ENCODE measurements at places on chromosomes 16 and 17.

GRCh38 chr17:49570540-49571242 lies 5.0 kb upstream of the NXPH3 start:
- DNase-seq, result no peak

- no peak for DNase-seq
Observed at GRCh38 chr16:56294579-56294978, 103.3 kb downstream of the GNAO1 start.

GRCh38 chr17:17533901-17534441 lies 37.8 kb upstream of the RASD1 start:
- no peak for DNase-seq

DNA sequence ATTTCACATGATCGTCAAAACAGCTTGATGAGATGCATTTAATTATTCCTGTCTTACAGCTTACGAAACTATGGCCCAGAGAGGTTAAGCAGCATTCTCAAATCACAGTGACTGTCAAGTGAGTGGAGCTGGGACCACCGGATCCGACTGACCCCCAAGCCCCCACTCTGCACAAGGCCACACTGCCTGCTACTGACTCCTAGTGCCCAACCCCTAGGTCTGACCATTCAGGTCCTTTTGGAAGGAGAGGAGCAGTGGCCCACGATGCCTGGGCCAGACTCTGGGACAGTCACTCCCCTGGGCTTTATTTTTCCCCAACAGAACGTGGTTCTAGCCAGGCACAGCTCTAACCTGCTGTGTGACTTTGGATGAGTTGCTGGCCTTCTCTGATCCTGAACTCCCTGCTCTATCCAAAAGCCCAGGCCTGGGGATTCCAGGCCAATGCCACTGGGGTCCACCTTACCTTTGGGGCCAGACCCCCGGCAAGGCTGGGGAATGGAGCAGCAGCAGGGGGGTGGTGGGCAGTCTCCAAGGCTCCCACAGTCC lies 9.9 kb downstream of the TSPOAP1 start:
- DNase-seq, result no peak

GRCh38 chr16:87058728-87059250 lies 258.4 kb downstream of the C16orf95 start:
- DNase-seq, result no peak

DNA sequence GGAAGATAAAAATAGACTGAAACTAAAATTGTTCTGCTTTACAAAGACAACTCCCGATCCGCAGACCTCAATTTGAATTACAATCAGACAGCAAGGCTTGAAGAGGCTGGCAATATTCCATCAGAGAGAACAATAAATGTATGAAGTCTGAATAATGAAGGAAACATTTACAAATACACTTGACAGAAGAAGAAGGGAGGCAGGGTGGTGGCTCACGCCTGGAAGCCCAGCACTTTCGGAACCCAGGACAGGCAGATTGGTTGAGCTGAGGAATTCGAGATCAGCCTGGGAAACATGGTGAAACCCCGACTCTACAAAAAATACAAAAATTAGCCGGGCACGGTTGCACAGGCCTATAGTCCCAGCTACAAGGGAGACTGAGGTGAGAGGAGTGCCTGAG lies 14.6 kb downstream of the ODF4 start:
- no peak for DNase-seq

GRCh38 chr17:67687511-67687910 lies 30.2 kb upstream of the NOL11 start:
- no peak for DNase-seq

DNA sequence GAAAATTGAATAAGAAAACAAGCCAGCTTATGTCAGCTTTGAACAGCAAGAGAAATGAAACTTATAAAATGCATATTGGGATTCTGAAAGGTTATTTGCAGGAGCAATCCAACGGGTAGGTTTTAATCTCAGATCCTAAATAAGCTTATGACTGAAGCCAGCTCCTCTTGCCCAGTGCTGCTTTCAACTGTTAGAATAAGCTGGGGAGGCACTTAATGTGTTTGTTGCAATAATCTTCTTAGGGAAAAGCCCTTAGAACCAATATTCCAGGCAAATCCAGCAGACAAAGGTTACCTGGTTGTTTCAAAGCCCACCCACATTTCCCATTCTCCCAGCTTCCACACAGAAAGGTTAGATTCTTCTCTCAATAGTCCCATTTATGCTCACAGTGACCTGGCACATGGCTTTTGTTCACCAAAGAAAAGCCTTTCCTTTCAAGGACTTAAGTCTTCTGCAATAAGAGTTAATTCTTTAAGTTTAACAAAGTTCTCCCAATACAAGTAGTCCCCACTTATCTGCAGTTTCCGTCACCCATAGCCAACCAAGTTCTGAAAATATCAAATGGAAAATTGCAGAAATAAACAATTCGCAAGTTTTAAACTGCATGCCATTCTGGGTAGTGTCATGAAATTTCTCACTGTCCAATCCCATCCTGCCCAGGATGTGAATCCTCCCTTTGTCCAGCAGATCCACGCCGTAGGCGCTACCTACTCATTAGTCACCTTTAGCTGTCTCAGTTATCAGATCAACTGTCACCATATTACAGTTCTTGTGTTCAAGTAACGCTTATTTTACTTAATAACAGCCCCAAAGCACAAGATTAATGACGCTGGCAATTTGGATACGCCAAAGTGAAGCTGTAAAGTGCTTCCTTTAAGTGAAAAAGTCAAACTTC lies 5.9 kb downstream of the TEX2 start:
- DNase-seq, result no peak

- no peak for DNase-seq
Observed at GRCh38 chr17:60910415-60910814, 232.8 kb downstream of the BCAS3 start.

DNA sequence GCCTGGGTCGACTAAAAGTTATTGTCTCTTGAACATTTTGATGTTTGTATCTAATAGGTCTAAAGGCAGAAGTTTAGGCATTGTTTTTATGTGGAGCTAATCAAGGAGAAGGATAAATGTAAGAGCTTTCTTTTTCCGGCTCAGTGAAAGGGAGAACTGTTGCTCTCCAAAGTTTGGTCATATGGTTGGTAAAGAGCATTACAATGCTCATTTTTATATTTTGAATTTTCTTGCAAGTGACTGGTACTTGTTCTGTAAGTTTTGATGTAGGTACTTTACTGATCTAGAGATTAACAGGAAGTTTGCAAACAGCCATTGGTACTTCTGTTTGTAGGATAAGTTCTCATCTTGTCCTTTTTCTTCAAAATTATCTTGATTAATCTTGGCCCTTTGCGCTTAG lies 30.9 kb upstream of the BCAS3 start:
- DNase-seq, result no peak

DNA sequence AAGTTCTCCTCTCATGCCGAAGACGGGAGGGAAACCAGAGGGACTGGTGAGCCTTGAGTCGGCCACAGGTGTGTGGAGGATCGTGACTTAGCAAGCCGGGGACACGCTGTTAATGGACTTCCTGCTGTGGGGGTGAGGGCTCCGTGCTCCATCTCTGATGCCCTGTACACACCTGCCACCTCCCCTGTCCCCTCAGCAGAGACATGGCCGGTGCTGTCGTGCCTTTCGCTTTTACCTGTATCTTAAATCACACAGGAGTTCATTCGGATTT lies 75.9 kb upstream of the ZNF750 start:
- DNase-seq, result no peak

GRCh38 chr17:17739388-17740066 lies 58.3 kb downstream of the RAI1 start:
- no peak for DNase-seq

DNA sequence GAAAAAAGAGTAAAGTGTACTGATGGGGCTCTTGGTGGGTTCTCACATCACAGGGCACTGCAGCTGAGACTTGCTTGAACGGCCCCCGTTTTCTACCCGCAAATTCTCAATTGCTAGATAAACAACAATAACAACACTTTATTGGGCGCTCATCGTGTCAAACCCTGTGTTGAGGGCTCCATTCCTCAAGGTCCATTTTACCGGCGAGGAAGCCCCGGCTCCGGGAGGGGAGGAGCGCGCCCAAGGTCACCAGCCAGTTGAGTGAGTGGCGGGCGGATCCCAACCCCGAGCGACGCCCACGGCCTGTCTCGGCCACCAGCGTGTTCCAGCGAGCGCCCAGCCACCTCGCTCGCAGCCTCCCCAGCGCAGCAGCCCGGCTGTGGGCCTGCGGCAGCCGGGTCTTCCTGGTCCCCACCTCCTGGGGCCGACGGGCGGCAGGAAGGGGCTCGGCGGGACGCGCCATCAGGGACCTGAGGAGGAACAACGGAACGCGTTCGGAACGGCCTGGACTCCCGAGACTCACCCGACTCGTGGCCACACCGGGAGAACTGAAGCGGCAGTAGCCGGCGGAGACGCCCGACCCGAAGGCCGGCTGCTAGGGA lies 373 bp downstream of the CMC2 start:
- no peak for DNase-seq

DNA sequence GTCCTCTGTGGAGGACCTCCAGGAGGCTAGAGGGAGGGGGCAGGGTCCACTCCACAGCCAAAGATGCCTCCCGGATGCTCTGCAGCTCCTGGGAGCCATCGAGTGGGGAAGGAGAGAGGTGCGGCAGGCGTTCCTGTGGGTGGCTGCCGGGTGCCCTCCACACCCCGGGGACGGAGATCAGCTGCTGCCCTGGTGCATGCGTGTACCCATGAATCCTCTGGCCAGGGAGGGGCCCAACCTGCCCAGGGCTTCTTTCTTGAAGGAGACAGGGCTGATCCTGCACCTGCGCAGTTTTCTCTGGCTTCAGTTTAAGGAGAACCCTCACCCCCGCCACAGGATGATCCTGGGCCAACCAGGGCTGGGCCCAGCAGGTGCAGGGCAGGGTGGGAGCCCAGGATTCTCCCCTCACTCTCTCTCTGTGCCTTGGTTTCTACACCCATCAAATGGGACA lies 33.5 kb upstream of the DOC2B start:
- DNase-seq, result no peak

DNA sequence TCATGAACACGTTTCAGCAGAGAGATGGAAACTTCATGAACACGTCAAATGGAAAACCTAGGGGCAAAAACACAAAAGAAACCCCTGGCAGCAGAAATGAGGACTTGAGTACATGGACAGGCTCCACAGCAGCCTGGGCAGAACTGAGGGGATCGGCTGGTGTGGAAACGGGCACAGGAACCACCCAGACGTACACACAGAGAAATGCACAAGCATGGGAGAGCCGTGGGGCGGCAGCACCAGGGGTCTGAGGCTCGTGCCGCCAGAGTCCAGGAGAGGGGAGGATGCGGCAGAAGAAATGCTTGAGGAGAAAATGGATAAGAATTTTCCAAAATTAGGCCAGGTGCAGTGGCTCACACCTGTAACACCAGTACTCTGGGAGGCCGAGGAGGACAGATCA lies 30.0 kb downstream of the MAP1LC3B start:
- no peak for DNase-seq

DNA sequence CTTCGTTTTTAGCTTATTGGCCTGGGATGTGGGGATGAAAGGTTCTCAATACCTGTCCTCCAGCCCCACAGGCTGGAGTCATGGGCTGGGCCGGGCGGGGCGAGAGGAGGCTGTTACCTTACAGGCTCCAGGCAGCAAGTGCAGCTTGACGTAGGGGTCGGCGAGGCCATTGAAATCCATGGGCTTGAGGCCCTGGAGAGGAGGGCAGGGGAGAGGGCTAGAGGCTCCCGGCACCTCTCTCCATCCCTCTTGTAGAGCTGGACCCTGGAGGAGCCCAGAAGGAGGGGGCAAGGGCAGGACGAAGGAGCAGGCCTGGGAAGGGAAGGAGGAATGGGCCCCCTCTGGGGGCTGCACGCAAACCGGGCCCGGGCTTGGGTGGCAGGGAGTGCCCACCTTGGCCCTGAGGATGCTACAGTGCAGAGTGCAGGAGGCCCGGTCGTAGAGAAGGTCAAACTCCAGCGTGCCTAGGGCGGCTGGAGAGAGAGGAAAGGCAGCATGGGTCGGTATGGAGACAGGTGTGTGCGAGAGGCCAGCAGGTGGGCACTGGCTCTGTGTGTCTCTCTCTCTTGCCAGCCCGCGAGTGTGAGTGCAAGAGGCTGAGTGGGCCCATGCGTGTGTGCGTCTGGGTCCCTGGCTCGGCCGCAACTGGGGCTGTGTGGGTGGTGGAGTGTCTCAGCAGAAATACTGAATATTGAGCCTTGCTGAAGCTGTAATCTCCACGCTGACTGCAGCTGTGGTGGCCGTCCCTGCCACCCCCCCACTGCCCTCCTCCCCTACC lies 1.6 kb downstream of the DOC2A start:
- DNase-seq, result no peak

DNA sequence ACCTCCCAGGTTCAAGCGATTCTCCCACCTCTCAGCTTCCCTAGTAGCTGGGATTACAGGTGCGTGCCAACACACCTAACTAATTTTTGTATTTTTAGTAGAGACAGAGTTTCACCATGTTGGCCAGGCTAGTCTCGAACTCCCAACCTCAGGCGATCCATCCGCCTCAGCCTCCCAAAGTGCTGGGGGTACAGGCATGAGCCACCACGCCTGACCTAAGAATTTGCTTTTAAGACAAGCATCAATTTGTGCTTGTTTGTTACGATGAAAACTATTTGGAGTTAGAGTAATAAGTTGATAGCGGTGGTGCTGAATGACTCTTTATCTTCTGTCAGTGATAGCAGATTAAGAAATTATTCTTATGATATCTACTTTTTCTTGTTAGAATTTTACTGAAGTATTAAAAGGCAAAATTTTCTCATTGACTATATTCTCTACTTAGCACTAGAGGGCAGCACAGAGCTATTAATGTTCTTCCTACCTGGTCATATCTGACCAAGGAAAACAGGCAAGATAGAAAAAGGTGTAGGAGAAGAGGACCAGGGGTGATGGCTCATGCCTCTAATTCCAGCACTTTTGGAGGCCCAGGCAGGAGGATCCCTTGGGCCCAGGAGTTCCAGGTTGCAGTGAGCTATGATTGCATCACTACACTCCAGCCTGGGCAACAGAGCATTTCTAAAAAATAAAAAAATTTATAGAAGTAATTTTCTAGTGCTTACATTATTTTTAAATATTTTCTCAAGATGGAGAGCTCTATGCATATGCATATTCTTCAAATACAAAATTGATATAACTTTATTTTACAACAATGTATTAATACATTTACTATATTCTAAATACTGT lies 24.5 kb downstream of the STXBP4 start:
- DNase-seq, result no peak

- no peak for DNase-seq
Observed at GRCh38 chr16:13521356-13521755, 398.6 kb upstream of the ERCC4 start.

- no peak for DNase-seq
Observed at GRCh38 chr17:77882040-77882439, 76.5 kb upstream of the TNRC6C start.

DNA sequence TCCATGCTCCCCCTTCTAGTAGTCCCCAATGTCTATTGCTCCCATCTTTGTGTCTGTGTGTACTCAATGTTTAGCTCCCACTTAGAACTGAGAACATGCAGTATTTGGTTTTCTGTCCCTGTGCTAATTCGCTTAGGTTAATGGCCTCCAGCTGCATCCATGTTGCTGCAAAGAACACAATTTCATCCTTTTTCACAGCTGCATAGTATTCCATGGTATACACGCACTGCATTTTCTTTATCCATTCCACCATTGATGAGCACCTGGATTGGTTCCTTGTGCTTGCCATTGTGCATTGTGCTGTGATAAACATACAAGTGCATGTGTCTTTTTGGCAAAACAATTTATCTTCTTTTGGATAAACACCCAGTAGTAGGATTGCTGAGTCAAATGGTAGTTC lies 77.0 kb upstream of the HSBP1 start:
- DNase-seq, result no peak

- DNase-seq, result no peak
Observed at GRCh38 chr16:84618581-84619460, 943 bp upstream of the COTL1 start.

GRCh38 chr16:84074721-84075120 lies 32.1 kb upstream of the SLC38A8 start:
- DNase-seq, result no peak

Data from thoracic aorta (tissue), 2 donors.